ENCODE measurements at places on chromosomes 1 and 21. TPM values are rescaled to one million over a fixed set of nuclear protein-coding genes. Genes with fewer than 3 reads are reported as not detected.

Gene NBPF4
- total RNA-seq = not detected

Gene ANGPTL3
- not detected for total RNA-seq

Gene GADD45A
- 115 TPM for total RNA-seq

Gene HDGF
- 150 TPM for total RNA-seq

Gene B3GALT5
- total RNA-seq = not detected
